Bronchial epithelial cell (primary cell): ENCODE measurements at places on chromosomes 1 and 21. TPM values are rescaled to one million over a fixed set of nuclear protein-coding genes. Genes with fewer than 3 reads are reported as not detected.

DNA sequence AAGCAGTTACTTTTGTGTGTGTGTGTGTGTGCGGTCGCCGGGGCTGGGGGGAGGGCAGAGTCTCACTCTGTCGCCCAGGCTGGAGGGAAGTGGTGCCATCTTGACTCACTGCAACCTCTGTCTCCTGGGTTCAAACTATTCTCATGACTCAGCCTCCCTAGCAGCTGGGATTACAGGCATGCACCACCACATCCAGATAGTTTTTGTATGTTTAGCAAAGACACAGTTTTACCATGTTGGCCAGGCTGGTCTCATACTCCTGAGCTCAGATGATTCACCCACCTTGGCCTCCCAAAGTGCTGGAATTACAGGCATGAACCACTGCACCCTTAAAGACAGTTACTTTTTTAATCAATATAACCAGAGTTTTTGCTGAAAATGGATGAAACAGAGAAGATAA lies 207.0 kb downstream of the PTPRC start:
- DNase-seq, result peak; percentile 7

DNA sequence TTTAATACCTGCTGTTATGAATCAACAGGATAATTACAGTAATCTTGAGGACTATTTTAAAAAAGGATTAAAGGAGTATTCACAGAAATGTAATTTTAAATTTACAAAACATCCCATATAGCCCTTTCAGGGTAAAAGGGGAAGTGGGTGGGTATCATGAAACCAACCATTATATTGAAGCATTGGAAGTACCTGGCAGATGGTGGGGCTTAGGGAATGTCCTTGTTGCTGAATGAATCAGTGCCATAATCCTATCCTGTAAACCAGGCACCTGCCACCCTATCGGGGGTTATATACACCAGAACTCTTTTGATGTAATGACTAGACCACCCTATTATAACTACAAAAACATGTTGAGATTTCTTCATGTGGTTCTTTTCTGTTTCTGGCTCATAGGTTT lies 30.4 kb downstream of the CDC14A start:
- DNase-seq, result no peak

GRCh38 chr1:11594222-11594621 lies 60.0 kb downstream of the FBXO2 start:
- DNase-seq, result peak; percentile 31

GRCh38 chr1:119374208-119374874 lies 5.8 kb downstream of the HAO2 start:
- peak; percentile 30 for DNase-seq

DNA sequence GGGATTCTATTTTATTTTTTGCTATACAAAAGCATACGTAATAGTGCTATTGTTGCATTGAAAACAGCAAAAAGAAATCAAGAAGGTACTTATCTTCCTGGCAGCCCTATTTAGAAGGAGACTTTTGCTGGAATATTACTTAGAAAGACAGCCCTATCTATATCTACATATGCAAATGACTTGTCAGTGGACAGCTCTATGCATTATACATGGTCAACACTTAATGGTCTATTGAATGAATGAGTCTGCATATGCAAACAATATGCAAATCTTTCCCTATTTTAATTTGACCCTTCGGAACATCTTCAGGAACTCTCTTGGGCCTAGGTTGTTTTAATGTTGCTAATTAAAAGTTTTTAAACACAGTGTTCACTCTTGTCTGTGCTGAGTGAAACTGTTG lies 110.8 kb downstream of the PLXNA2 start:
- no peak for DNase-seq

GRCh38 chr1:80155371-80155770 lies 1148.8 kb upstream of the ADGRL4 start:
- peak; percentile 25 for DNase-seq

CAMK2N1 gene
- 6.9 and 11.3 TPM in 2 replicates for total RNA-seq

DNA sequence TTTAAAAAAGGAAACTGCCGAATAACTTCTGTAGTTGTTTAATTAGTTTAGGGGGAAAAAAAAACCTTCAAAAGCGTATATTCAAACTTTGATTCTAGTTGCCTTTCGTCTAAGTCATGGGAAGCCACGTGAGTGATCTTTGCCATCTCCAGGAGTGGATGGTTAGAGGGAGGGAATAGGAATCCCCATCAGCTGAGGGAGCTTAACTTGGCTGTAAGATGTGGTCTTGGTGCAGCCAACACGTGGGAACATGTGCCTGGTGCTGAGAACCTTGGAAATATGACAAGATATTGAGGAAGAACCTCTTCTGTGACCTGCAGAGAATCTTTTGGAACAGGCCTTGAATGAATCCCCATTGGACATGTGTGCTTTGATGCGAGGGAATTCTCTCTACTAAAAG lies 1.7 kb downstream of the BACE2 start:
- DNase-seq, result no peak

DNA sequence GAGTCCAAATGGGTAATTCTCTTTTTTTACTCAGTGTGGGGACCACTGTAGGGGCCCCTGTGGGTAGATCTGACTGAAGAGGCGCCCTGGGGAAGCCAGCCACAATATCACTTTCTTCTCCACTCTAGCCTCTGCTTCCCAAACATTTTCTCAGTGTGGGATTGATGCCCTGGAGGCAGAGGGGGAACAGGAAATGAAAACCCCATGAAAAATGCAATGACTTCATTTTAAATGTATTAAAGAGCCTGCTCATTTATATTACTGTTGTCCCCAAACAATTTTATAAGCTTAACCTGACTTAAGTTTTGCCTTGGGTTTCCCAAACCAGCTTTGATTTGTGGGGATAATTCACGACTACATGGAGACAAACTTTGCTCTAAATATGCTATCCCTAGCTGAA lies 181.9 kb downstream of the C1orf94 start:
- no peak for DNase-seq

ADGRL2 gene
- total RNA-seq, result 35.3 and 82.7 TPM in 2 replicates

FAM72B gene
- 0.13 TPM in 1 of 2 replicates, not detected in the other for total RNA-seq

MYBPH gene
- not detected in 2 replicates for total RNA-seq

GRCh38 chr1:67818725-67819301 lies 14.5 kb downstream of the GNG12 start:
- no peak for DNase-seq

- DNase-seq, result peak; percentile 59
These were observed 19.7 kb upstream of the ALDH9A1 start for GRCh38 chr1:165717918-165718515.

DNA sequence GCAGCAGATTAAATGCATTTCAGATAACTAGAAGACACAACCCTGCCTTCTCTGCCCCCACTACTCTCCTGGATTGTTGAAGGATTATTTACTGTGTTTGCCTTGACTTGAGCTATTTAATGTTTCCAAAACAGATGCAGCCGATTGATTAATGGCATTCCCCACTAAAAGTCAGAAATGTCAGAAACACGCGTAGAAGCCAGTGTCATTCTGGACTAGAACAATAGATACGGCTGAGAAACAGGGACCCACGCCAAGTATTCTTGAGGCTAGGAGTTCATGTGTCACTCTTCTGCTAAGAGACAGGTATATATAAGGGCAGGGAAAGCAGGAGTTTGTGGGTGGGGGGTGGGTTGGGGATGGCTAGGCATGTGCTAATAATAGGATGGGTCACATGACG lies 366.7 kb upstream of the PROX1 start:
- no peak for DNase-seq

SPRR2A gene
- total RNA-seq, result 1.3 and 3.8 TPM in 2 replicates

- DNase-seq, result no peak
These were observed 26.6 kb upstream of the LMX1A start for GRCh38 chr1:165383067-165383466.

DNA sequence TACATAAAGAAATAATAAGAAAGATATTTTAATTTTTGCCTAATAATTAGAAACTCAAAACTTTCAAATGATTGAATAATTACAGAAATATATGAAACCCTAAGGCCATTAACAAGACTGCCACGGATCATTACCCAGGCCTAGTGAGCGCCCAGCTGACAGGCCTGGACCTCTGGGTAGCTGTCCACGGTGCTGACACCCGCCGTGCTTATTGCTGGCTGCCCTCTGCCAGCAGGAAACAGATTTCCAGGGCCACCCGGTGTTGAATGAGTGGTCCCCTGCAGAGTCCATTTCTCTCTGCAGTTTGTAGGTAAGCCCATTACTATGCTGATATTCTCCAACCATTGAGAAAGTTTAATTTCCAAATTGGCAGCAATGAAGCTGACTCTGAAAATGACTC lies 254.4 kb upstream of the GJB5 start:
- no peak for DNase-seq

DNA sequence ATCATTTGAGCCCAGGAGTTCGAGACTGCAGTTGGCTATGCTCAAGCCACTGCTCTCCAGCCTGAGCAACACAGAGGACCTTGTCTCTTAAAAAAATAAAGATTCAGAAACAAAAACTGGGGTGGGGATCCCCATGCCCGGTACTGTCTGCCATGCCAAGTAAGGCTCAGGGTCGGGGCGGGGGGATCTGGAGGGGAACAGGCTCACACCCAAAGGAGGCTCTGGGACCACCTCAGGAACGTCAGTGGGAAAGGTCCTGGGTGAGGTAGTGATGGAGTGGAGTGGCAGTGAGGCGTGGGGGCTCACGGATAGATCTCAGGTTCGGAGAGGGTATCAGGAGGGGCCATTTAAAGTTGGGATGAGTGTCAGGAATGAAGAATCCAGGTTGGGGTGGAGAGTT lies 765 bp upstream of the S100A4 start:
- no peak for DNase-seq

- no peak for DNase-seq
These were observed 46.2 kb upstream of the PRRX1 start for GRCh38 chr1:170617591-170618330.

CD46 gene
- total RNA-seq, result 128 and 192 TPM in 2 replicates

DNA sequence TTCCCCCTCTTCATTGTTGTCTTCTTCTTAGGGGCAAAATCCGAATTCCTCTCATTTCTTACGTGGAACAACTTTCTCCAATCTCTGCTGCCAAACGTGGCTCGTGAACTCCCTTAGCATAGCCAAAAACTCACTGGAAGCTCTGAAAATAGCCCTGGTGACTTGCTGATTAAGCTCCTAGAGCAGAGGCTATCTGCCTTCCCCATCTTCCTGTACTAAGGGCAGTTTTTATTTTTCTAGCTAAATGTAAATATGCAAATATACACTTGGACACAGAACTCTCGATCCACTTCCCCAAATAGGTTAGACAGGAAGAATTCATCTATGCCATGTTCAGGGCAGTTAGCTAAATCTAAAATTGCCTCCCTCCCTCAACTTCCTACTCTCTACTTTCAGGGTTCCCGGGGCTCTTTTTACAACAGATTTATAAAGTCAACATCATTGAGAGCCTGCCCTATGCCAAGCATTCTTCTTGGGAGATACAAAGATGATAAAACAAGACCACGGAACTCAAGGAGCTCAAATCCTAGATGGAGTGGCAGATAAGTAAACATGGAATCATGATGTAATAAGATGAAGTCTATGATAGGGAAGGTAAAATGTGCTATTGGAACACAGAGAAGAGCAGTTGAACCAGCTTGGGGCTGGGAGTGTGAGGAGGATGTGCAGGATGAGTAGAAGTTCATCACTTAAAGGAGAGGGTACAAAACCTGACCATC lies 59.4 kb upstream of the FMOD start:
- DNase-seq, result no peak

- no peak for DNase-seq
These were observed 698.8 kb downstream of the MATN1 start for GRCh38 chr1:30024411-30025195.

ACTL8 gene
- not detected in 2 replicates for total RNA-seq

TARS2 gene
- total RNA-seq, result 14.5 and 18.1 TPM in 2 replicates

F5 gene
- not detected in 2 replicates for total RNA-seq

DNA sequence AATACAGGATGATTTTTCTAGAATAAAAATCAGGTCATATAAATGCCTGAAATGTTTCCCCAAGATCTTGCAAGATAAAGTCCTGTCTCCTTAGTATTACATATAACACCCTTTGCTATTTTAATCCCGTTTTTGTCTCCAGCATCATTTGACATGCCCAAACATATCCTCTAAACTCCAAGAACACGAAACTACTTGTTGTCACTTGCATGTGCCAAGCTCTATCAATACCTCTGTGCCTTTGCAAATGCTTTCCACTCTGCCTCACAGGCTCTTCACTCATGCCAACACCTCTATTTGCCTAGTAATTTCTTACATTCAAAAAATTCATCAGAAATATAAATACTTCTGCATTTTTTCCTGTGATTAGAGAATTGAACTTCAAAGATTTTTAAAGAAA lies 37.9 kb downstream of the LRRIQ3 start:
- DNase-seq, result peak; percentile 93

- no peak for DNase-seq
These were observed 46.0 kb upstream of the JUN start for GRCh38 chr1:58829866-58830265.

RXRG gene
- total RNA-seq, result not detected in 2 replicates

GRCh38 chr1:161174911-161175310 lies 2.4 kb downstream of the B4GALT3 start:
- DNase-seq, result no peak

C1orf116 gene
- 20.0 and 29.6 TPM in 2 replicates for total RNA-seq

- peak; percentile 48 for DNase-seq
These were observed 37.7 kb downstream of the SH3GLB1 start for GRCh38 chr1:86741947-86742572.

LRRC53 gene
- total RNA-seq, result not detected in 2 replicates

TMEM63A gene
- total RNA-seq, result 4.7 and 7.9 TPM in 2 replicates

AGT gene
- total RNA-seq, result under 0.01 TPM in 1 of 2 replicates, not detected in the other

TTLL7 gene
- total RNA-seq, result 0.79 and 1.2 TPM in 2 replicates

DNA sequence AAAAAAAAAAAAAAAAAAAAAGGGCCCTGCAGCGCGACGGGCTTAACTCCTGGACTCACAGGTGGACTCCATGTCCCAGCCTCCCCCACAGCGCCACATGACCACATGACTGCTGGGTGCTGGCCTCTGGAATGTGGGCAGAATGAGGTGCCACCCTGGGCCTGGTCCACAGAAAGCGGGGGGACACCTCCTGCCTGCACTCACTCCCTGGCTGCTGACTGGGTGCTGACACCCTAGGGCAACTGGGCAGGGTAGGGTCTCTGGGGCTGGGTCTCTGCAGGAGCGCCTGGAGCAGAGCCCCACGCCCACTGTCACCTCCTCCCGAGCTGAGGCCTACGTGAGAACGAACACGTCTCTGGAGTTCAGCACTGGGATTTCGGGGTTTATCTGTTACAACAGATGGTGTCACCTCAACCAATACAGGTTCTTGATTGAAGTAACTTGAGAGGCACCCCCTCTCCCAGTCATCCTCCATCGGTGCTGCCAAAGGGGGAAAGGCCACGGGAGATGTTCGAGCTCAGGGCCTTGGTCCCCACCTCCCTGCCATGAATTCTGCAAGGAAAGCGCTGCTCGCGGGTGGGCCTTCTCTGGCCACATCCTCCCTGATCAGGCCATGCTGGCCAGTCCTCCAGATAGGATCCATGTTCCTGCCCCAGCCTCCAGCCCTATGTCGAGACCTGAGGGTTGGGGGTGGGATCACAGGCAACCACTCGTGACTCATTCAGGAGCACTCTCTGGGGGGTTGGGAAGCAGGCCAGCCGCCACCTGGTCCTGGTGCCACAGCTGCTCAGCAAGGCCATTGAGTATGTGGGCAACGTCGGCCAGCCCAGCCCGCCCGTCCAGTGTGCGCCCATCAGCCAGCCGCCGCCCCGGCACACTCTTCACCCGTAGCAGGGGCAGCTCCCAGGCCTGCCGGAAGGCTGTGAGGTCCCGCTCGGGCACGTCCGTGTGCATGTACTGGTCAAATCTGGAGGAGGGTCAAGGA lies 5.4 kb downstream of the CPLANE2 start:
- no peak for DNase-seq

GRCh38 chr1:10051656-10052055 lies 18.9 kb downstream of the UBE4B start:
- DNase-seq, result no peak

GRCh38 chr1:175155473-175155856 lies 37.1 kb downstream of the KIAA0040 start:
- DNase-seq, result no peak

- DNase-seq, result no peak
These were observed 752 bp downstream of the RGS18 start for GRCh38 chr1:192159014-192159413.

- DNase-seq, result no peak
These were observed 133.0 kb downstream of the URB2 start for GRCh38 chr1:229759037-229759435.

KIAA1614 gene
- total RNA-seq, result 0.38 and 0.79 TPM in 2 replicates
